ENCODE measurements at places on chromosomes 4 and X.
A peak's percentile ranks its signal among the peaks of the same experiment; 100 is the strongest.

DNA sequence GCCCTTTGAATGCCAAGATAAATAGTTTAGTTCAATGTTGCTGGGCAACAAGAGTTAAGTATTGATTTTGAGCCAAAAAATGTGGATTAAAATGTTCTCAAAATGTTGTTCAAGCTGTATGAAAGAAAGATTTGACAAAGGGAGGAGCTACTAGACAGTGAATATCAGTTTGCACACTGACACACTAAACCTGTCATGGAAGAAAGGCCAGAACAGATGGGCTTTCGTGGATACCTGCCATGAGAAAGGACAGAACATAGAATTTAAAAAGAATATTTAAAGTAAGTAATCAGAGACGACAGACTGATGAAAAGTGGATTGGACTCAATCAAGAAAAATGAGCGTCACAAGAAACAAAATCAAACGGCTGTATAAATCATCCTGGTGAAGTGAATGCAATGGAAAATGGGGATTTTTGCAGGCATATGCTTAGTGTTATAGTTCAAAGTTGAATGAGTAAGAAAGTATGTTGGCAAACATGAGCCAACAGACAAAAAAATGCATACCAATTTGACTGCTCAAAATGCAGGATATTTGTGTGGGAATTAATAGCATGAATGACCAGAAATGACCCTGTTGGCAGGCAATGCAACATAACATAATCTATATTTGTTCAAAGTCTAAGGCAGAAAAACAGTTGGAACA lies 7.4 kb downstream of the PCDH18 start:
- no peak for DNase-seq

- no peak for DNase-seq
Observed at GRCh38 chr4:2419814-2420213, 1.1 kb downstream of the CFAP99 start.

DNA sequence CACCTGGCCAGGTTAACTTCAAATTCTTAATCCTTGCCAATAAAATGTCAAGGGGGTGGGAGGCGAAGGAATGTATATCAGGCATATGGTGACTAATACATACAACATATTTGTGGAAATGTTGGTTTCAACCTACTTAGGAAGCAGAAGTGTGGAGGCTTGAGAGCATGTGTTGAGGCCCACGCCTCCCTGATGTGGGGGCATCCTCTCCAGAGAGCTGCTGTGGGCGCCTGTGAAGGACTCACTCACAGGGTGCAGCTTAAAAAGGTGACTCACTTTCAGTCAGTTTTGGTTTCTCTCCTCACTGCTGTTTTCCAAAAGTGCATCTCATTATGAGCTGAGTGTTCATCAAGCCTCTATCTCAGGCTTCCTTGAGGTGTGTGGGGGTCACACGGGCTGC lies 27.5 kb downstream of the LNX1 start:
- no peak for DNase-seq

DNA sequence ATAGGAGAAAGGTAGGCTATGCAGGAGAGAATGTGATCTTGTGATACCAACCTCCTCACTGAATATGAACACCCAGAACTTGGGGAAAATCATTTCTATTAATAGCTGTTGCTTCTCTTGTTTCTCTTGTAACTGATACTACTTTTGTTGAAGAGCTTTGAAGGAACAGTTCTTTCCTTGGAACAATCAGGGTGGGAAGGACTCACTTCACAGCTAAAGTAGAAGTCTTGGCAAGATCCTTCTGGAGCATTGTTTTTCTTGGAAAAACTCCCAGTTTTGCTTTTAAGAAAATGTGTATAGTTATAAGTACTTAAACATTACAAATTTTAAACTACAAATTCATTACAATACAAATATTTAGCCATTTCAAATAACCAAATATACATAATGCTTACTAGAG lies 19.1 kb upstream of the XK start:
- DNase-seq, result no peak

DNA sequence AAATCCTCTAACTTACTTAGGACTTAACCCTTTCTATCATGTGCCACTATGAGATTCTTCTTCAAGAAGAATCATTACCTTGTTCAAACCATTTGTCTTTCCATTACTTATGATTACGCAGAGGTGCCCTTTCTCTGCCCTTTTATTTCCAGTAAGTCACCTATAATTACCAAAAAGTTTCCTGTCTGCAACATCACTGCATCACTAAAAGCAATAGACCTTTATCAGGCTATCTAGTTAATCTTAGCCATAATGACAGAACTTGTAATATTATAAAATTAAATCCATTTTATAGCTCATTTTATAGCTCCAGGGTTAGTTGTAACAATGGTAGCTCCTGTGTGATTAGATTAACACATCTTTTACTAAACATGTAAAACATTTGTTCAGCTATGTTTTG lies 673.6 kb upstream of the PITX2 start:
- no peak for DNase-seq

DNA sequence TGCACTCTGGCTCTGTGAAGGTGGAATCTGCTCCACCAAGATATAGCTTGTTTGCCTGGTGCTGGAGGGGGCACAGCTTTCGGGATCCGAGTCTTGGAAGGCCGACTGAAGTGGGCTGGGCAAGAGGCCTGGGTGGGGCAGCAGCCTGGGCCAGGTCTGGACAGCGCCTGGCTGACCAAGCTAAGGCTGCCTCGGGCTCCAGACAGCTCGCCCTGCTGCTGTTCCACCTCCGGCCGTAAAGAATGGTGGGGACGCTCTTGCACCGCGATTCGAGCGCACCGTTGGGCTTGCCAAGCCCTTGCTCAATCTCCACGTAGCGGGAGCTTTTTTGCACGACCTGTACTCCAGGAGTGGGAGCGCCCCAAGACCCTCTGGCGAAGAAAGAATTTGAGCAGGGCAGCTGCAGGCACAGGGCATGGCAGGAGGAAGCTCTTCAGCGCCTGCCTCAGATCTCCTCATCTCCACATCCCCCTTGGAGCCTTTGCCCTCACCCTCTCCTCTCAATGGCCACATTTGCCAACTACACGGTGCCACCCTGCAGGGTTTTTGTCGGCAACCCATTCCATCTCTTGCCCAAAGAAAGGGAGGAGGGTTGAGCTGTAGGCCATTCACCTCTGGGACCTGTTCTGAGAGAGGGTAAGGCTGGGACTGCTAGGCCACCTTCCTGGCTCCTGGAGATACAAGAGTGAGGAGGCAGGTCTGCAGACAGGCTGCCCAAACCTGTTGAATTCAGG lies 18.9 kb downstream of the CNGA2 start:
- peak; percentile 50 for DNase-seq

DNA sequence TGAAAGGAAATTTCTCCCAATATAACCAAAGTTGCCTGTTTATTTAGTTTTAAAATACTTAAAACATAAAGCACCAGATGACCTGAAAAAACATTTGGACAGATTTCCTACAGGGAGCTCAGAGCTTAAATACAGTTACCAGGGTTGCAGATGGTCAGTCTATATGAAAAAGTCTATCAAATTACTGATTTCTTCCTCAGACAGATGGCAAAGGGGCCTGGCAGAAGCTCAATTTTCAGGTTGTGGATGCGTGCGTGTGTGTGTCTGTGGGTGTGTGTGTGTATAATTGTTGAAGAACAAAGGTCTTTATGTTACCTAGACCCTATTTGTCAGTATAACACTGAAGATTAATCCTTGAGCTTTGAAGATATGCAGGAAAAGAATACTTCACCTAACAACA lies 169.4 kb downstream of the MAD2L1 start:
- DNase-seq, result no peak

DNA sequence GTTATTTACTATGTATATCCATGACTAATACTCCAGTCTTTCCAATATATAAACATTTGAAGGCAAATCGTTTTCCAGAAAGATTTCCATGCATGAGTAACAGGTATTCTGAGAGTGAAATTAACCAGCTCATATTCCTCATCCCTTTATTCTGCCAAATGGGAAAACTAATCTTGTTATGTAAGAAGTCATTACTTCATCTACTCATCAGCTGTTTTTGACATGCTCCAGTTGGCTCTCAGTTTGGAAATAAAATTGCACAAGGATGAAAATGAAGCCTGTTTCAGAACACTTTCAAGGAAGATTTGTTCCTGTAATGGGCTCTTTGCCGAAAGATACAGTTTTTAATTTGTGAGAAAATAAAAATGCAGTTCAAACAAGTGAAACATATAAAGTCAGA lies 121.9 kb downstream of the KCTD8 start:
- DNase-seq, result no peak

DNA sequence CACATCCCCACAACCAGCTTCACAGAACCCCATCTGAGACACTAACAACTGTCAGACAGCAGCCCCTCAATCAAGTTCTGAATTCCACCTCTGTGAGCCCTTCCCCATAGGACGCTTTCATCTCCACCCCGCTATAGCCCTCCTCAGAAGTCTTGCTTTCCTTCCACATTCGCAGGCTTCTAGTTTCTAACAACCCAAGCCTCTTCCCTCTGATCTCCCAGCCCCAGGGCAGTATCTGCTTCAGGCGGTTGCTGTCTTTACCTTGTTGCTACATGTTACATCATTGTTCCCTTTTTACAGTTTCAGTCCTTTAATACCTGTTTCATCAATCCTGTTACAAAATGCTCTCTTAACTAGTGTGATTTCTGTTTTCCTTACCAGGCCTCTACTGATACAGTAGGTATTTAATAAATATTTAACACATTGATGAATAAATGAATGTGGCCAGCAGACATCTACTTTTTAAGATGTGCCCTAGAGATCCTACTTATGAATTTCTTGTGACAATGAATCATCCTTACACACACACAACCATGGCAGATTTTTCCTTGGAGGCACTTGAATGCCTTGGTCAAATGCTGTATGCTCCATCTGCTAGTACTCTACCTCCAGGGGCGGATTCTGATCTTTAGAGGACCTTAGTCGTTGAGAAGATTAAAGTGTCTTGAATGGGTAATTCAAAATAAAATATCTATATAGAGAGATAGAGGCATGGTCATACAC lies 164.7 kb upstream of the SLIT2 start:
- DNase-seq, result no peak
